ENCODE measurements at places on chromosomes 5 and 9. TPM values are rescaled to one million over a fixed set of nuclear protein-coding genes. Genes with fewer than 3 reads are reported as not detected.
A peak's percentile ranks its signal among the peaks of the same experiment; 100 is the strongest.

DNA sequence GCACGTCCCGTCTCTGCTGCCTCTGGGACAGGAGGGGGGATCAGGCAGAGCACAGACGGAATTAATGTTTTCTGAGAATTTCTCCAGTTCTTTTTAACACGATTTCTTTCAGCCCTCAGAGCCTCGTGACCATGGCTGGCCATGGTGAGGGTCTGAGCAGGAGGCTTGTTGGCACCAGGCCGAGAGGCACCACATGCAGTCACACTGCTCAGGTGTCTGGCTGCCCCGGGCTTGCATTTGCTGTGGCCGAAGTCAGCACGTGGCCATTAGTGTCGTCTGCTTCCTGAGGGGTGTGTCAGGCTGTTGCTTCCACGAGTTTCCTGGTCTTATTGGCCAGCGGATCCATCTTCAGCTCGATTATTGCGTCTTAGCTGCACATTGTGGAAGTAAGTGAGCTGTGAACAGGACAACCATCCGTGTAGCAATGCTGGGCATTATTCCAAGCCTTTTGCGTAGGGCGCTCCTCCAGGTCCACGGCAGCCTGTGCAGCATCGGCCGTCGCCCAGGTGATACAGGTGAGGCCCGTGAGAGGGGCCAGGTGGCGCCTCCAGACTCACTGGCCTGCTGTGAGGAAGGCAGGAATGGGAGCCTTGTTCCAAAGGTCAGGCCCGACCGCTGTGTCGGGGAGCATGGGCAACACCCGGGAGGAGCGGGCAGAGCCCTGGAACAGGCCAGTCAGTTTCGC lies 114.2 kb upstream of the CACNA1B start:
- H3K4me1 ChIP-seq: peaks cover 50% of the 10 kb centered on the region
- peaks cover 44% of the 10 kb centered on the region for H3K36me3 ChIP-seq
- H3K27me3 ChIP-seq: no peaks in the 10 kb centered on the region

DNA sequence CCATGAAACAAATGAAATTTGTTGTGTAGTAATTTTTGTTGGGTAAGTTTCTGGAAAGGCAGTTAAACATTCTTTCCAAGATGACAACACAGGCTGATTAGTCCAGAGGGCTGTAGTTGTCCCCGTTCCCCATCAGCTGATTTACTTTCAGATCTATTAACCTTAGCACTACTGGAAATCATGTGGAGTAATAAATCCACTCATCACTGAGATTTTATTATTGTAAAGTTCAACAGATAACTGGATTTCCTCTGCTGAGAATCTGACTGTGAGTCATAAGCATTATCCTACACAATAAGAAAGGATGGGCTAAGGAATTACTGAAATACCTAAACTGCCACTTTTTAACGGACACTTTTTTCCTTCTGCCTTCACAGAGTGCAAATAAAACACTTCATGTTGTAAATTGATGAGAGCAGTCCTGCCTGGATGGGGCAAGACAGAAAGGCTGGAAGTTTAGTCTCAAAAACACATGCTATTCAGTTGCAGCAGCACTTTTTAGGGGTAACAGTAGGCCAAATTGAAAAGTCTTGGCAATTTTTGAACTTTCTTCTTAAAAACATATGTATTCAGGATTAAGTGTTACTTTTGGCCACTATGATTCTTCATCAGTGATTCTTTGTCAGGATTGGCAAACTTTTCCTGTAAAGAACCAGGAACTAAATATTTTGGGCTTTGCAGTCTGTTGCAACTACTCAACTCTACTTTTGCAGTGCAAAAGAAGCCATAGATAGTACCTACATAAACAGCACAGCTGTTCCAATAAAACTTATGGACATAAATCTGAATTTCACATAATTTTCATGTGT lies 7.0 kb downstream of the STOM start:
- H3K4me3 ChIP-seq: no peak overlapping the region
- peaks cover 18% of the 10 kb centered on the region for H3K4me1 ChIP-seq
- no peak for DNase-seq
- no peaks in the 10 kb centered on the region for H3K27me3 ChIP-seq
- no peaks in the 10 kb centered on the region for H3K36me3 ChIP-seq

GRCh38 chr5:66642538-66642937 lies 46.3 kb downstream of the MAST4 start:
- H3K4me1 ChIP-seq: no peaks in the 10 kb centered on the region
- no peak overlapping the region for H3K4me3 ChIP-seq
- no peaks in the 10 kb centered on the region for H3K36me3 ChIP-seq
- no peak for DNase-seq

- no peak overlapping the region for H3K27ac ChIP-seq
- peaks cover 1% of the 10 kb centered on the region for H3K27me3 ChIP-seq
- H3K4me3 ChIP-seq: no peak overlapping the region
- H3K4me1 ChIP-seq: no peaks in the 10 kb centered on the region
- no peak for DNase-seq
These were observed 60.1 kb downstream of the GALNT12 start for GRCh38 chr9:98867429-98868168.

DNA sequence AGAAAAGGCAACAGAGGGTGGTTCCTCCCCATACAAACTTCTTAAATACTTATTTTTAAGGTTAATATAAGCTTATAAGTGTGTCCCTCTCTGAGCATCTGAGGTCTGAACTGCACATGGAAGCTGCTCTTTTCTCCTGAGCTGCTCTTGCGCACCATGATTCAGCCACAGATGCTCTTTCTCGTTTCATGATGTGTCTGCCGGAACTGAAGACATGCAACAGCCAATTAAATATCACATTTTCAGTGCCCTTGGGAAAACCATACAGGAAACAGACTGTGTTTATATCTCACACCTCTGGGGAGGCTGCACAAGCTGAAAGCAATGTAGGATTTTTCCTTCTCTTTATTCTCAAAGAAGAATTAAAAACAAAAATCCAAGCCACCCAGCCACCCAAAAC lies 96.8 kb upstream of the NREP start:
- DNase-seq: peak; percentile 41
- no peaks in the 10 kb centered on the region for H3K4me1 ChIP-seq
- H3K4me3 ChIP-seq: no peak overlapping the region
- H3K27me3 ChIP-seq: no peaks in the 10 kb centered on the region
- H3K27ac ChIP-seq: no peak overlapping the region

DNA sequence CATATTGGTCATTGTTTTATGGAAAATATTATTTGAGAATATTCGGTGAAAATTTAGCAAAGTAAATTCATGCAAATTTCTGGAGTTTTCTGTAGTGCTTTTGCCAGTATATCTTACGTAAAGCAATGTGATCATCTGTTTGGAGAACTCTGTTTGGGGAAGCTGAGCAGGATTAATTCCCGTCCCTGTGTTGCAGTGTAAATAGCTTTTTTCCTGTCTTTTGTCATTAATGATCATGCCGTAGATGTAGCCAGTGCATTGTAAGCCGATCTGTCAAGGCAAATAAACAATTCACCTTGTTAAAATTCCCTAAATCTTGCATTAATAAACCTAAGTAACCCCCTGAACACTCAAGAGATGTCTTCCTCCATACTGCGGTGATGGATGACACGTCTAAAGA lies 39.2 kb downstream of the PPIC start:
- H3K27me3 ChIP-seq: no peaks in the 10 kb centered on the region
- no peak overlapping the region for H3K27ac ChIP-seq
- no peak overlapping the region for H3K4me3 ChIP-seq
- no peaks in the 10 kb centered on the region for H3K36me3 ChIP-seq
- no peak for DNase-seq

DNA sequence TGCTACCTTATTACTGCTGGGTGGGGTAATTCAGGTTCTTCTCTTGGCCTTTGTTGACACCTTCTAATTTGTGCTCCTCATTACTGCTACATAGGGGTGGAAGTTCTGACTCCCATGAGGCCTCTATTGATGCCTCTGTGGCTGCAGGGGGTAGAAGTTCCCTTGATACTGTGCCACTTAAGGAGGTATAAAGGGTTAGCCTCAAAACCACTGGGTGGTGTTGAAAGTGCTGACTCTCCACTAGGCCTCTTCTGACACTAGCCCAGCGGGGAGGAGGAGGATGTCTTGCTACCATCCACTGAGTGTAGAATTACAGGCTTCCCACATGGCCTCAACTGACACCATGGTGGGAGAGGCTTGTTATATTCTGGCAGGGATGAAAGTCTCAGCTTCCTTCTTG lies 36.7 kb upstream of the CCDC112 start:
- no peaks in the 10 kb centered on the region for H3K4me1 ChIP-seq
- no peaks in the 10 kb centered on the region for H3K36me3 ChIP-seq
- H3K27ac ChIP-seq: no peak overlapping the region

DNA sequence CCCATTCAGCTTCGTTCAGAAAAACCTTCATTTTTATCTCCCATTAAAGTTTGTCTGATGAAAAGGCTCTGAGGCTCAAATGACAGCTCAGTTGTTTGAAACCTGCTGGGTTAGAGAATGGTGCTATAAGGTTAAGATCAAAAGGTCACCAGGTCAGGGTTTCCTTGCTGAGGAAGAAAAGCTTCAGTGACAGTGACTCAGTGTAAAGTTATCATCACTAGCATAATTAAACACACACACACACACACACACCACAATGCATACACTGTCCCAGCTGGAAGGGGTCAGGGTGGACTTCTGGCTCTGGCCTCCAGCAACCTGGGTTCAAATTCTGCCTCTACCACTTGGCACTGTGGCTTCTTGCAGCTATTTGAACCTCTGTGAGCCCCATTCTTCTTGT lies 281.1 kb downstream of the DOCK8 start:
- DNase-seq: no peak
- H3K27ac ChIP-seq: no peak overlapping the region
- no peaks in the 10 kb centered on the region for H3K4me1 ChIP-seq
- no peak overlapping the region for H3K4me3 ChIP-seq

- no peak overlapping the region for H3K4me3 ChIP-seq
- H3K36me3 ChIP-seq: no peaks in the 10 kb centered on the region
- no peak overlapping the region for H3K27ac ChIP-seq
These were observed 61.3 kb upstream of the SMC5 start for GRCh38 chr9:70197216-70198044.

GRCh38 chr9:114098936-114099668 lies at the start of gene KIF12:
TSS of gene KIF12 (minus strand) at chr9:114099292. CDS start at chr9:114099276, 16 bp downstream.
- no peaks in the 10 kb centered on the region for H3K27me3 ChIP-seq
- H3K27ac ChIP-seq: no peak within 1 kb of the TSS
- H3K4me1 ChIP-seq: no peaks in the 10 kb centered on the region

DNA sequence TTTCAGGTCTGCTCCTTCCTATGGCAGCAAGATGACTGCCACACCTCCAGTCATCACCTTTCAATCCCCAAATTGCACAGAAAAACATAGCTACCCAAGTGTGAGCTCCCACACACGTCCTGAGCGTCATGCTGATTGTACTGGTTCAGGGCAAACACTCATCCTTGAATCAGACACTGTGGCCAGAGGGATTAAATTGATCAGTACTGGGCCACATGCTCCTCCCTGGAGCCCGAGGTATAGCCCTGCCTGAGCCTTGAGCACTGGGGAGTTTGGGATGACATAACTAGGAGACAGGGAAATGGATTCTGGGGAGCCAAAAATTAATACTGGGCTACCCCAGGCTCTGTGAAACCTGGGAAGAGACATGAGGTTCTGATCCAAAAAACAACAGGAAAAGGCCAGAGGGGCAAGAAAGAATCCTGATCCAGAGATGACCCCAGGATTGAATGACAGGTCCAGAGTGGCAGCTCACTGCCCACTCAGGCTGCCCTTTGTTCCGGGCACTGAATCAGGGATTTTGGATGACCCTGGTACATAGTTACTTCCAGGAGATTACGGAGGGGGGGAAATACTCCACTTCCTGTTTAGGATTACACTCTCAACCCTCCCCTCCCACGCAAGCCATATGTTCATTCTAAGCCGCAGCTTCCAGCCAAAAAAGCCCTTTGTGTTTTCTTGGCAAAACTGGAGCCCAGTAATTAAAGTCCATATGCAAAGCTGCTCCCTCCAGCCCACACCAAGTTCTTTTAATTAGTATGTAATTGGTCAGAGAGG lies 141.6 kb upstream of the SPRY4 start:
- no peak for DNase-seq
- H3K27ac ChIP-seq: no peak overlapping the region
- no peak overlapping the region for H3K4me3 ChIP-seq
- H3K27me3 ChIP-seq: no peaks in the 10 kb centered on the region

DNA sequence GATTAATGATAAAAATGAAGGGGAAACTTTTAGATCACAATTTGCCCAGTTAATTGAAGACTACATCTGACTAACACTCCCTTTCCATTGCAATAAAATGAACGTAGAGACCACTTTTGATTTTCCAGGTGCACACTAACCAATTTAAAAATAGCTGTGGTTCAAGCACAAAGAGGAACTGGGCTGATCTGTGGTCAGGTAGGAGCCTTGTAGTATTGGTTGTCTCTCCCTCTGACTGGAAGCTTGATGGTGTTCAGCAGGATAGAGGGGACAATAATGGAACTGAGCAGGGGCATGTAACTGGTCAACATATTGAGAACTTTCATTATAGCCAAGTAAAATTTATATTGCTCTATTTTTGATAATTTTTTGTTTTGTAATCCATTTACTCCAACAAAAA lies 886.8 kb upstream of the SEMA6A start:
- H3K36me3 ChIP-seq: no peaks in the 10 kb centered on the region
- no peak overlapping the region for H3K27ac ChIP-seq
- no peaks in the 10 kb centered on the region for H3K27me3 ChIP-seq
- H3K4me3 ChIP-seq: no peak overlapping the region

GRCh38 chr5:6490246-6490645 lies 41.6 kb downstream of the UBE2QL1 start:
- no peak overlapping the region for H3K27ac ChIP-seq
- no peaks in the 10 kb centered on the region for H3K27me3 ChIP-seq
- DNase-seq: no peak
- no peak overlapping the region for H3K4me3 ChIP-seq

GRCh38 chr5:45205403-45205961 lies 396.7 kb downstream of the MRPS30 start:
- no peaks in the 10 kb centered on the region for H3K36me3 ChIP-seq
- DNase-seq: no peak
- no peaks in the 10 kb centered on the region for H3K4me1 ChIP-seq
- no peak overlapping the region for H3K4me3 ChIP-seq
- H3K27ac ChIP-seq: no peak overlapping the region
- no peaks in the 10 kb centered on the region for H3K27me3 ChIP-seq

DNA sequence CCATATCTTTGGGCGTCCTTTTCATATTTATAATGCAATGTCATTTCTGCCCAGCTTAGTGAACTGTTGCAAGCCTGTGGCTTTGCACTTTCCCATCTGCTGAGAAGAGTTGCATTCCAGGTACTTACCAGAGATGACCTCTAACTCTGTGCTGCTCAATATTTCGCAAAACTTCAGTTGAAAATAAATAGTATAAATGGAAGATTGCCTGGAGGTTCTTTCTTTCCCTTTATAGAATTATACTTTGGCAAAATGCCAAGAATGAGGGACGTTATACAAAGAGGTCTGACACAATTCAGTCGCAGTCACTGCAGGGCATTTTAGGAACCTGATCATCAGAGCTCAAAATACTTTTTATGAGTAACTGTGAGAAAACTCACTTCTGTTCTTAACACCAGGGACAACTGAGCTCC lies 18.9 kb upstream of the VLDLR start:
- DNase-seq: peak; percentile 49
- peak overlapping the region; percentile 13 for H3K27ac ChIP-seq
- no peaks in the 10 kb centered on the region for H3K36me3 ChIP-seq
- H3K27me3 ChIP-seq: no peaks in the 10 kb centered on the region
- H3K4me3 ChIP-seq: no peak overlapping the region
- no peaks in the 10 kb centered on the region for H3K4me1 ChIP-seq

GRCh38 chr9:70263421-70263820 lies 4.6 kb downstream of the SMC5 start:
- no peaks in the 10 kb centered on the region for H3K36me3 ChIP-seq
- H3K27ac ChIP-seq: peak overlapping the region; percentile 55
- H3K4me3 ChIP-seq: 0 out of 2 replicates have a peak overlapping the region, but pooled peaks have one; percentile 85
- DNase-seq: no peak
- H3K27me3 ChIP-seq: no peaks in the 10 kb centered on the region

NMUR2 gene
- not detected for total RNA-seq

SPATA6L gene
- 2.1 TPM for total RNA-seq

PCDHGA5 gene
- total RNA-seq: 0.23 TPM

MAST4 gene
- total RNA-seq: 0.72 TPM

GTF3C5 gene
- total RNA-seq: 68.2 TPM

TRIP13 gene
- total RNA-seq: 27.9 TPM

BRD8 gene
- total RNA-seq: 33.4 TPM

DMRT2 gene
- total RNA-seq: 1.0 TPM

PLAC8L1 gene
- not detected for total RNA-seq

NSD1 gene
- 49.9 TPM for total RNA-seq
